MCF 10A (cell line): ENCODE measurements at places on chromosomes 6 and 20.
A peak's percentile ranks its signal among the peaks of the same experiment; 100 is the strongest.

DNA sequence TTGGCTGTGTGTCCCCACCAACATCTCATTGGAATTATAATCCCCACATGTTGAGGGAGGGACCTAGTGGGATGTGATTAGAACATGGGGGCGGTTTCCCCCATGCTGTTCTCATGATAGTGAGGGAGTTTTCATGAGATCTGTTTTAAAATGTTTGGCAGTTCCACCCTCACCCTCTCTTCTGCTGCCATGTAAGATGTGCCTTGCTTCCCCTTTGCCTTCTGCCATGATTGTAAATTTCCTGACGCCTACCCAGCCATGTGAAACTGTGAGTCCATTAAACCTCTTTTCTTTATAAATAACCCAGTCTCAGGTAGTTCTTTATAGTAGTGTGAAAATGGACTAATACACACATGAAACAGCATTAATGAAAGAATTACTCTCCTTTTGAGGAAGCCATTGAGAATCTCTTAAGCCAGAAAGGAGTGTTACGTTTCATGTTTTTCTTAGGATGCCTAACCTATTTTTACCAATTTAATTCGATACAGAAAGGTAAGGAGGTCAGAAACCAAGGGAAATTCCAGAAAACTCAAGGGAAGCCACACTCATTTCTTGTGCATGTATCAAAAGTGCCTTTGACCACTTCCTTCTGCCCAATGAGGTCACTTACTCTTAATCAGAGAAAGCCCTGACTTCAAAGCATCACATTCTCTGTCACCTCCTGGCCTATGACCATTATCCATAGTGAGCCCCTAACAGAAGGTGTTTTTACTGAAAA, 24.7 kb upstream of the HINT3 start:
- DNase-seq = no peak

GRCh38 chr6:119643876-119644275, 294.3 kb upstream of the MAN1A1 start:
- no peak for DNase-seq

DNA sequence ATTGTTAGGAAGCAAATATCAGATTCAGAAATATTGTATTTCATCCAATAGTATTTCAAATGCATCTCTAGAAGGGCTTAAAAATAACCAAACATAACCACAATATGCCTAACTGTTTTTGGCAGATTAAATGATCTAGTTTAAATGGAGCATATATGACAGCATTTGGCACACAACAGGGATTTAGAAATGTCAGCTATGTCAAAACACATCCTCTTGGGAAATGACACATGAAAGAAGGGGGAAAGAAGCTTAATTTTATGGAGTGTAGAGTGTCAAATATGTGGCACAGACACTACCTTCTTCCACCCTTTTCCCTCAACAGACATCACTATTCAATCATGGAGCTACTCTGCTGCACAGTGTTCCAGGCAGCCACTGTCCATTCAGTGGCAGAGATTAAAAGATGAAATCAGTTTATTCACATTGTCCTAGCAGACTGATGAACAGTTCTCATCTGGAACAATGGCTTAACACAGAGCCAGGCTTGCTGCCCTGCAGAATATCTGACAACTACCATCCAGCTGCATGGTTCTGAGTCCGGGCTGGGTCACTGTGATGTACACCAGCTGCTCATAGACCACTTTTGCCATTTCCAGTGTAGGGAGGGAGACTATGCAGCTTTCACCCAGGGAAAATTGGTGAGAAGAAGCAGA, 349.8 kb downstream of the DHX35 start:
- DNase-seq = no peak

GRCh38 chr6:167768471-167769215, 58.1 kb upstream of the AFDN start:
- no peak for DNase-seq

- DNase-seq = no peak
Measured at GRCh38 chr20:32672982-32673851, 524 bp downstream of the C20orf203 start.

DNA sequence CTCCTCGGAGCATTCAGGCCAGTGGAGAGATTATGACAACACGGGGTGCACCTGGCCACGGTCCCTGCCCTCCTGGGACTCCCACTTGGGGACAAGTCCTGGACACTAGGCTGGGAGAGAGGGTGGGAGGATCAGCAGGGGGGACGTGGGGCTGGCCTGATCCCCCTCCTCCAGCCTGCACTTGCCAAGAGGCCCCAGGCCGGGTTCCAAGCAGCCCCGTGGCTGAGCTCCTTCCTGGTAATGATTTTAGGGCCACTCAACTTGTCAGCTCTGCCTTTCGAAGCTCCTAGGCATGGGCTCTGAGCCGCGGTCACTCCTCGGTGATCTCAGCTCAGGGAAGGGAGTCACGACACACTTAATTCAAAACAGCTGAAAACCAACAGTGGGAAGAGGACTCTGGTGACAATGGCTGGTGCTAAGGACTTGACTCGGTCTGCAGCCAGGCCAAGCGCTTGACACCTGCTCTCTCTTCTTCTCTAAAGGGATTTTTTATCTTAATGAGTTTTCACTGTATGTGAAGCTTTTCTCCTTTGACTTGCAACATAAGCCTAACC, 161.7 kb downstream of the BMP7 start:
- no peak for DNase-seq

DNA sequence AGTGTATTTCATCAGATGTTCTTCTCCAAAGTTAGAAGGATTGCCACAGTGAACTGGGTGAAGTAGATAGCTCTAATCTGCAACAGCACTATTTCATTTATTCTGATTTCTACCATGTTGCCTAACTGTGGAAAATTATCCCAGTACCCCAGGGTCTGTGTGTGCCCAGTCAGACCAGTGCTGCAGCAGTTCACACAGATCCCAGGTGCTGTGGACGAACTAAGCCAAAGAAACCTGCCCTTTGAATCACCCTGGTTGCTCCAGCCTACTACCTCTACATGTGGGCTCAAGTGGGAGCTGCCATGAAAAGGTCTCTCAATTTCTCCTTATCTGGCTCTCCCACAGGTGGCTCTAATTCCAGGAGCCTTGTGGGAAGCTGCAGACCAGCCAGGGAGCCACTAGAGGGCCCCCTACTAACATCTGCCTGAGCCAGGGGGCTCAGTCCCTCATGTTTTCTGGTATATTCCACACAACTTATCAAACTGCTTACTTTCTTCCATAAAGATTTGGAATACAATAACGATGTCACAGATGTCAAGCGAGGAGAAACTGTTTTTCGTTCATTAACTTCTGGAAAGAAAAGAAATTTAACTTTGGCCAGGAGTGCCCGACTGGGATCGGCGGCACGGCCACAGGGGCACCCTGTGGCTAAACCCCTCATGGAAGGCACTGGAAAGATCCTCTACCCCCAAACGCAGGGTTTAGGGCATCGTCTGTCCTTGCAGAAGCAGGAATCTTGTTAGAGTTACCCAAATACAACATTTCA, 31.6 kb upstream of the LY86 start:
- DNase-seq = peak; percentile 74

GRCh38 chr20:32999603-33000250, 4.5 kb downstream of the SUN5 start:
- DNase-seq = no peak

- no peak for DNase-seq
Measured at GRCh38 chr20:44615169-44615791, 32.9 kb downstream of the PKIG start.

- DNase-seq = no peak
Measured at GRCh38 chr6:89807581-89807980, 12.0 kb downstream of the MDN1 start.

DNA sequence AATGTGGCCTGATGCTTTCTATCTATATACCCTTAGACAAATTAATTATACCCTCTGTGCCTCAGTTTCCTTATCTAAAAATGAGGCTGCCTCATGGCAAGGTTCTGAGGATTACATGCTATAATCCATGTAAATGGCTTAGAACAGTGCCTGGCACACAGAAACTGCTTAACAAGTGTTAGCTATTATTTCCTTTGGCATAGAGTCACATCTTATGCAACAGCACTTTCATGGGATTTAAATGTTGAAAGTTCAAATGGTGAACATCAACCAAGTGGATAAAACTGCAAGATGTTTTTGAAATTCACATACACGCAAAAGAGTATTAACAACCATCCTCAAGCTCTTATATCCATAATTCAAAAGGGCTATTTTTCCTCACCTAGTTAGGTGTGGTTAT, 202.8 kb upstream of the JAG1 start:
- DNase-seq = peak; percentile 62

DNA sequence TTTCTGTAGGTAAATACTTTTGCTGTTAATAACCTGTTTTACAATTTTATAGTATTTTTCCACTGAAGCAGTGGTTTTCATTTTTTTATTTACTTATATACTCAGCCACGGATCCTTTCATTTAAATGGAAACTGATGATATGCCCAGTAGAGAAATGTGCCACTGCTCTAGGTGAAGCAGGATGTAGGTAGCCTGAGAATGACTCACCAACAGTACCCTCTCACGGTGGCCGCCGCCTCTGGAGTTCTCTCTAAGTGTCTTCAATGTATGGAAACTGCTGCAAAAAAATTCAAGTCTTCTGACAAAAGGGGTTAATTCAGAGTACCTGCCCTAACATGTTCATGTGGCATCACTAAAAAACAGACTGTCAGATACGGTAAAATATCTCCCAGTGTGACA, 6.4 kb downstream of the EYA4 start:
- DNase-seq = no peak

GRCh38 chr6:63816982-63817436, 181.4 kb downstream of the PHF3 start:
- peak; percentile 22 for DNase-seq

GRCh38 chr6:13814938-13815575, 700 bp upstream of the MCUR1 start:
- DNase-seq = peak; percentile 29

DNA sequence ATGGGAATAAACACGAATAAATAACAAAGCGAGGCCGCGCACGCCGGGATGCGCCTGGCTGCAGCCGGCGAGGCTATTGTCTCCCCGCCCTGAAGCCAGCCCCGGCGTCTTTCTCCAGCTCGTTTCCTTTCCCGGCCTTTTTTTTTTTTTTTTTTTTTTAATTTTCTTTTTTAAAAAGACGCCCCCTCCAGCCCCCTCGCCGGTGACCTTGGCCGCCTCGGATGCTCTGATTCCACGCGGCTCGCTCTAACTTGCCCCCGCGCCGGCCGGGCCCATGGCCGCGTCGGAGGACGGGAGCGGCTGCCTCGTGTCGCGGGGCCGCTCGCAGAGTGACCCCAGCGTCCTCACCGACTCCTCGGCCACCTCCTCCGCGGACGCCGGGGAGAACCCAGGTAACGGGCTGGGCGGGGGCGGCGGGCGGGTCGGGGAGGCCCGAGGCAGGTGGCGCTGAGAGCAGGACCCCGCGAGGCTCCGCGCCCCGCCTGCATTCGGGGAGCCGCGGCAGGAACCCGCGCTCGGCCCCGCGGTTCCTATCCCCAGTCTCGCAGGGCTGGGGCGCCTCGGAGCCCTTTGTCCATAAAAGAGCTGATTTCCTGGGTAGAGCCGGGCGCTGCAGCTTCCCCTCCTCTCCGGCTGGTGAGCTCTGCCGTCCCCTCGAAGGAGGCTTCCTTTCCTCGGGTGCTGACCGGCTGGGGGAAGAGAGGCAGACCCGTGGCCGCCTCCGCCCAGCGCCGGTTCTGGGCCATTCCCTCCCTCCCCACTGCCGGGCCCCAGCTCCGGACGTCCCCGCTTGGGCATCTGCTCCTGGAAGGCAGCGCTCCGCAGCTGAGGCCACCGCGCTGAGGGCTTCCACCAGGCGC, 631 bp downstream of the PHACTR3 start:
- DNase-seq = no peak

- DNase-seq = no peak
Measured at GRCh38 chr6:5524110-5524509, 262.8 kb downstream of the FARS2 start.

- peak; percentile 68 for DNase-seq
Measured at GRCh38 chr6:80605165-80605989, 498.9 kb downstream of the BCKDHB start.

DNA sequence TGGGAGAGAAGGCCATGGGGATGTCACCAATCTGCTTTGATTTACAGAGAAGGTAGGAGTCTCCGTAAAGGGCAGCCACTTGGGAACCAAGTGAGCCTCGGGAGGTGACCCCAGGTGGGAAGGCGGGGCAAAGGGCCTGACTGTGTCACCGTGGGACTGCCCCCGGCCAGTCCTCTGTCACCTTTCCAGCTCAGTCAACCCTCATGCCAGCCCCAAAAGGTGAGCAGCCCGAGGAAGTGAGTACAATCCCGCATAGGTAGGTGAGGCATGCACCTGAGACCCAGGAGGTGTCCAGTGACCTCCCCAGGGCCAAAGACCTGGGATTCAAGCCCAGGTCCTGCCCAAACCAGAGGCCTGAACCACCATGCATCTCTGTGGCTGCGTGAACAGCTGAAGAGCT, 36.2 kb downstream of the BMP7 start:
- DNase-seq = no peak

DNA sequence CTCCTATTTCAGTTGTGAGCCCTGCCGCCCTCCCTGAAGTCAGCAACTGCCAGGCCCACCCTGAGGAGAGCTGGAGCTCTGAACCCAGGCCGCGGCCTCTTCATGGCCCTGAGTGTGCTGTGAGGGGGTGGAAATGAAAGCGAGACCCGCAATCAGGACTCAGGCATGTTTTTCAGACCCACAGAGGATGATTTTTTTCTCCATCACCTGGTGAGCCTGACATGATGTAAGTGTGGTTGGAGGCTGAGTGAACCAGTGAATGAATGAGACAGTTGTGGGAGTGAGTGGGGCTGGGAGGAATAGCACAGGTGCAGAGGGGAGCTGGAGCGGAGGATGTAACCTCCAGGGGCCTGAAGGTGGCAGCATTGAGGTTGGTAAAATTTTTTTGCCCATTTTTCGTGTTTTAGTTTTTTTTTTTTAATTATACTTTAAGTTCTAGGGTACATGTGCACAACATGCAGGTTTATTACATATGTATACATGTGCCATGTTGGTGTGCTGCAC, 18.3 kb downstream of the RAET1L start:
- DNase-seq = peak; percentile 49

GRCh38 chr6:142822383-142822782, 122.6 kb downstream of the HIVEP2 start:
- no peak for DNase-seq

- DNase-seq = no peak
Measured at GRCh38 chr6:125533710-125534397, 215.6 kb upstream of the HEY2 start.

- no peak for DNase-seq
Measured at GRCh38 chr6:38476141-38476540, 163.6 kb downstream of the BTBD9 start.

- DNase-seq = no peak
Measured at GRCh38 chr6:69985180-69985579, 118.8 kb downstream of the COL19A1 start.
